ENCODE measurements at places on chromosomes 6 and 20.
A peak's percentile ranks its signal among the peaks of the same experiment; 100 is the strongest.

DNA sequence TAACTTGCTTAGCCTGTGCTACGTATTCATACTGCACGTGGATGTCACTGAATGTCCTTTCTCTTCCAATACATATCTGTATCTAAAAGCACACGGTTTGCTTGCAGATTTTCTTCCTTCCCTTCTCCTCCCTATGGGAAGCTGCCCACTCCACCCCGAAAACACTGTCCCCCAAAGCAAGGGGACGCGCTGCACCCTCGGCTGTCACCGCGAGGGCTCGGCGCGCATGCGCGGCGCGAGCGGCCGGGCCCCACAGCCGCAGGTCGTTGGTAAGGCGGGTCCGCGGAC, 659 bp downstream of the TMX4 start:
- peak; percentile 75 for DNase-seq

GRCh38 chr20:6044115-6044514, 9.7 kb downstream of the LRRN4 start:
- no peak for DNase-seq

- DNase-seq = peak; percentile 27
Observed at GRCh38 chr6:147677647-147678046, 169.2 kb downstream of the SAMD5 start.

DNA sequence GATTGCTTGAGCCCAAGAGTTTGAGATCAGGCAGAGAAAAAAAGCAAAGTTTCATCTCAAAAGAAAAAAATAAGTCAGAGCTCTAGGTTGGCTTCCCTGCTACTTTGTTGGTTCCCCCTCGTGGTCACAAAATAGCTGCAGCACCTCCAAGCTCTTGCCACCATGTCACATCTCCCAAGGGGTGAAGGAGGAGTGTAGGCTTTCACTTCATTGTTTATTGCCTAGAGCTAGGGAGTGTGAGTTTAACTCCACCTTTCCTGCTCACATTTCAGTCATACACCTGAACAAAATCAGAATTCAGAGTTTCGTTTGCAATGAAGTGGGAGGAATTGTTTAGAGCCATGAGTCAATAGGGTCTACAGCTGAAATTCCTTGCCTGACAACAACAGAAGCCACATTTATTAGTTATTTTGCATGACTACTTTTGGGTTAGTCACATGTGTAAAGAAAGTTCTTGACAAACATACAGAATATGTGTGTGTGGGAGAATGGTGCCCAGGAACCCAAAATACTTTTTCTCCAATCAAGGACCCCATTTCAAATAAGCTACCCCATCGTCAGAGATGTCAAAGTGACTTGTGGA, 56.2 kb upstream of the UFL1 start:
- DNase-seq = no peak

DNA sequence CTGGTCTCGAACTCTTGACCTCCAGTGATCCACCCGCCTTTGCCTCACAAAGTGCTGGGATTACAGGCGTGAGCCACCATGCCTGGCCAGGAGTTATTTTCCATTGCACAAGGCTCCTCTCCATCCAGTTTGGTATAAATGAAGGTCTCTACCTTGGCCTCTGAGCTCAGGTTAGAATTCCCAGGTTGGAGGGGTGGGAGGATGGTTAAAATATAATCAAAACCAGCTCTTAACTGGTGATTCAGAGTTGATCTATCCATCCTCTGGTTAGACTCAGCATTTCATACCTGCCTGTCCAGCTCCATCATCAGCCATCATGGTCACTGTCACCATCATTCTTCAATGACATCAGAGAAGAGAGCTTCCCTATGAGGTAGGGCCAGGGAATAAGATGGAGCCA, 2.6 kb upstream of the SLC22A7 start:
- DNase-seq = no peak

DNA sequence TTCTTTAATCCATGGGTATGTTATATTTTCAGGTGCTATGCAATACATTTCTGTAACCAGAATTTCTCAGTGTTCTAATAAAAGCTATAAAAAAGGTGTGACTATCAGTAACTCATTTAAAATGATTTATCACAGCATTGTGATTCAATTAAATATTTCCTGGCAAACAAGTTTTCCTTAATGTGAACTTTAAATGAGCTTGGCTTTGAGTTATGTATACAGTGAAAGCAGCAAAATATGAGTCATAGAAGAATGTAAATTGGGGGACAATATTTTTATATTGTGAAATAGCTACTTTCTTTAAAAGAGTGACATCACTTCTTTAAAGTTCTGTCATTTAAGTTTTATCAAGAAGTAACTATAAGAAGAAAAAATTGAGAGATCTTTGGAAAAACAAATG, 484.9 kb upstream of the MAN1A1 start:
- DNase-seq = no peak

DNA sequence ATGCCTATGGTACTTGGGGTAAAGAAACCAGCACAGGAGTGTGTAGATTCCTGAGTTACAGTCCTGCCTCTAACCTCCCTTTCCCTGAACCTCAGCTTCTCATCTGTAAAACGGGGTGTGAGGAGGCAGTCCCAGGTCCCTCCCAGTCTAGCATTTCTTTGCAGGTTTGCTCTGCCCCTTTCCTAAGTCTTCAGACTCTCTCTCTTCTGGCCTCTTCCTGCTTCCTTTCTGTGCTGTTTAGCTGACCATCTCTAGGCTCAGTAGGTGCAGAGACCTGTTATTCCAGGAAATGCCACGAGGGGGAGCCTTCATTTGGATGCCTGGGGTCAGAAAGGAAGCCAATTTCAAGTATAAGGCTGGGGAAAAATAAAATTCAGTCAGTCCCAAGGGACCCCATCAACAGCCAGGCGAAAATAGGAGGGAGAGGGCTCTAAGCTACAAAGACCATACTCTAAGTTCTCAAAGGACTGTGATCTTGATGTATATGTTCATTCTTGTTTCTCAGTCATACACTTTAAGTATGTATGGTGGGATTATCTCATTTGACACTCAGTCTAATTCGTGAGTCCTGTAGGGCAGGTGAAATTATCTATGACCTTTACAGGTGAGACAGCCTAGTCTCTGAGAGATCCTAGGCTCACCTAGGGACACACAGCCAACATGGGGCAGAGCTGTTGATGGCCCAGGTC, 89.1 kb downstream of the NCR2 start:
- peak; percentile 32 for DNase-seq
